Left lung (tissue), 14 donors: ENCODE measurements at places on chromosomes 1 and 21. TPM values are rescaled to one million over a fixed set of nuclear protein-coding genes. Genes with fewer than 3 reads are reported as not detected.

Gene ZNF648
- total RNA-seq: not detected

DNA sequence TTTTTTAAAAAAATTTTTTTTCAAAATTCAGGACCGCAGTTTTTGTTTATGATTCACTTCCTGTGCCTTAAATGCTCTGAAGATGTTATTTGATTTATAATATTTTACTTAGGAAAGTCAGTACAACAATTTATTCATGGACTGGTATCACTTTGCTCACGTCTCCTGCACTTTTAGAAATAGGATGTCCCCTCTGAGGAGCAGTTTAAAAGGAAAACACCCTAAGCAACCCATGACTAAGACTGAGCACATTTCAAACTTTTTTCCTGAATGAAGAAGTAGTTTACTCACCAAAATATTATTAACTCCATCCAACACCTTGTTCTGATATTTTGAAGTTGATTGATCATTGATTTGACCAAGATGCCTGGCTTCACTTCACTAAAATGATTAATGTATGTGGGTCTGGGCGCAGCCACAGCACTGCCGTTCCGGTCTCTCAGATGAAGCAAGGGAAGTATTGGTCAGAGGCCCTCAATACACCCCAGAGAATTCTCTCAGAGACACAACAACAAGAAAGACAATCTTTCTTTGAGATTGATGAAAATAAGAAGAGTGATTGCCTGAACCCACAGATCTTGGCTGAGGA is 223.9 kb downstream of the TGFB2 start:
- no peaks in the 10 kb centered on the region for H3K4me1 ChIP-seq
- no peak overlapping the region for H3K27ac ChIP-seq
- no peak for DNase-seq
- no peaks in the 10 kb centered on the region for H3K27me3 ChIP-seq
- H3K36me3 ChIP-seq: no peaks in the 10 kb centered on the region
- no peak overlapping the region for H3K4me3 ChIP-seq

- DNase-seq: no peak
- H3K4me1 ChIP-seq: no peaks in the 10 kb centered on the region
- no peaks in the 10 kb centered on the region for H3K36me3 ChIP-seq
These were observed 17.6 kb downstream of the FCRL4 start for GRCh38 chr1:157580179-157580827.

DNA sequence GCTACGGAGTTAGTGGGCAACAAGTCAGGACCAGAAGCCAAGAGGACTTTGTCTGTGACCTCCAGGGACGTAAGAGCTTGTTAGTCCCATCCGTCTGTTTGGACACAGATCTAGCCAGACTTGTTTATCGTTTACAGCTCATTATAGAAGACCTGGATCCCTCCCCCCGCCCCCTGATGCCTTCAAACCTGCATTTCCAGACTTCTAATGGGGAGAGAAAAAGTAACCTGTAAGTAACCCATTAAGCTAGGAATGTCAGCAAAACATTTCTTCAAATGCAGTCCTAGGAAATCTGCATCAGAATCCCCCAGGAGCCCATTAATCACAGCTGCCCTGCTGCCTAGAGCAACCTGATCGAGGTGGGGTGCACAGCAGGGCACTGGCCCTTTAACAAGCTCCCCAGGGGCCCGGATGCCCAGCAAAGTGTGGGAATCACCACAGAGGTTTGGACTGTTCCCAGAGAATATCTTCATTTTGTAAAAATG is 1.4 kb upstream of the MAD2L2 start:
- no peak for DNase-seq
- no peaks in the 10 kb centered on the region for H3K36me3 ChIP-seq
- no peak overlapping the region for H3K4me3 ChIP-seq
- peaks cover 29% of the 10 kb centered on the region for H3K4me1 ChIP-seq
- no peak overlapping the region for H3K27ac ChIP-seq
- H3K27me3 ChIP-seq: no peaks in the 10 kb centered on the region
